ENCODE measurements at places on chromosomes 11 and 22. TPM values are rescaled to one million over a fixed set of nuclear protein-coding genes. Genes with fewer than 3 reads are reported as not detected.

GRCh38 chr11:68691402-68691784, 7.0 kb downstream of the GAL start:
- DNase-seq: no peak

GRCh38 chr11:76369406-76369805, 11.5 kb downstream of the THAP12 start:
- DNase-seq: no peak

DNA sequence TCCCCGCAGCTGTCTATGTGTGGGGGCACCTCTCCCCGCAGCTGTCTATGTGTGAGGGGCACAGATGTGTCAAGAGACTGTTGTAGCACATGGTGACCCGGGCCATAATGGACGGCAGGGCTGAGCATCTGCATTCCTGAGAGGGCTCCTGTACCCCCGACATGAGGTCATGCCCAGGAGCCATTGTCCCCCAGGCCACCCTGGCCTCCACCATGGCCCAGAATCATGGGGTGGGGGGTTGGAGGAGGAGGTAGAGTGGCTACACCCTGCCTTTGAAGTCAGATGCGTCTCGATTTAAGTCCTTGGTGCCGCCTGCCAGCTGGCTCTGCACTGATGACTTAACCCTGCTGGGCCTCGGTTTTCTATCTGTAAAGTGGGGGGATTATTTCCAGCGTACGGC, 49.1 kb downstream of the ARHGAP8 start:
- DNase-seq: no peak

Gene OR51B6
- not detected for total RNA-seq

Gene FADS1
- total RNA-seq: 43.5 TPM

- DNase-seq: peak; percentile 24
Observed at GRCh38 chr22:48507171-48507570, 1320.5 kb downstream of the BRD1 start.

Gene CRYBA4
- total RNA-seq: not detected

GRCh38 chr11:15704556-15704955, 589.8 kb downstream of the INSC start:
- no peak for DNase-seq

Gene SYNGR1
- 82.0 TPM for total RNA-seq

Gene HPS4
- 12.0 TPM for total RNA-seq

GRCh38 chr11:20278727-20279126, 84.8 kb upstream of the HTATIP2 start:
- DNase-seq: no peak

GRCh38 chr22:50530580-50530876, 716 bp upstream of the TYMP start:
- DNase-seq: no peak

Gene TRIM51
- not detected for total RNA-seq

DNA sequence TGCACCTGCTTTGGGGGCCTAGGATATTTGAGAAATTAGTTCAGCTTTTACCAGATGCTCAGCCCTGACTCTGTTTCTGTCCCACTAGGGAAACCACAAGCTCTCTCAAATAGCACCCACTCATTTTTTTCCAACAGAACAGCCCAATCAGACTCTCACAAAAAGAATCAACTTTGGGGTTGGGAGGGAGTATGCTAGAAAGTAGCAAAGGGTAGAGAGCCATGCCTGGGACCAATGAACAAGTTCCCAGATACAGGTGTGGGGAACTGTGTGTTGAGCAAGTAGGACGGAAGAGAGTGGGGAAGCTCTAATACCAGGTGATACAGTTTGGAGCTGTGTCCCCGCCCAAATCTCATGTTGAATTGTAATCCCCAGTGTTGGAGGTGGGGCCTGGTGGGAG, 41.1 kb downstream of the TRIM66 start:
- no peak for DNase-seq

Gene TMPRSS13
- not detected for total RNA-seq

DNA sequence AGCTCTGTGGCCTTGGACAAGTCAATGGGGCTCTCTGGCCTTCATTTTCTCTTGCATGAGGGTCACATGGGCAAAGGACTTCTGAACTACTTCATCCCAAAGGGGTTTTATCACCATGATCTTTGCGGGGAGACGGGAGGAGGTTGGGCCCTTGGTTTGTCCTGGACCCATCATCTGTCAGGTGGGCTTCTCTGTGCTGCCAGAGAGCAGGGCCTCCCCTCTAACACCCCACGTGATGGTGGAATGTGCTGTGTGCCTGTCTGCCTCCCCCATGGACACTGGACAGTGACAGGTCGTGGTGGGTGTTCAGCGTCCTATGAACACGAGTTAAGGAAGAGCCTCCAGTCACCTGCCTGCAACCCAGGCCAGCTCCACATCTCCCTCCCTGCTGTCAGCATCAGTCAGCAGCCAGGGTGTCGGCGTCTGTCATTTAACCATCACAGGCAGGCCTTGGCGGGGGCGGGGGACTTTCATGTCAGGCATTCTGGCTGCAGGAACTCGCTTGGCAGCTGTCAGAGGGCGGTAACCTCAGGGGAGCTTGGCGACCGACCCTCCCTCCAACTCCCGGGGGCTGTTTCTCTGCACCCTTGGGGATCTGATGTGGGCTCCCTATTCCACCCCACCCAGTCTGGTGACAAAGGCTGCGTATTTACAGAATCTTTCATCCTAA, 2.6 kb upstream of the SUN2 start:
- DNase-seq: no peak

- DNase-seq: peak; percentile 95
Observed at GRCh38 chr11:70397983-70398833, at the start of gene CTTN. TSS of gene CTTN (plus strand) at chr11:70398529. CDS start at chr11:70407298, 8,769 bp downstream.

- DNase-seq: no peak
Observed at GRCh38 chr11:72682238-72682857, 8.1 kb upstream of the PDE2A start.

DNA sequence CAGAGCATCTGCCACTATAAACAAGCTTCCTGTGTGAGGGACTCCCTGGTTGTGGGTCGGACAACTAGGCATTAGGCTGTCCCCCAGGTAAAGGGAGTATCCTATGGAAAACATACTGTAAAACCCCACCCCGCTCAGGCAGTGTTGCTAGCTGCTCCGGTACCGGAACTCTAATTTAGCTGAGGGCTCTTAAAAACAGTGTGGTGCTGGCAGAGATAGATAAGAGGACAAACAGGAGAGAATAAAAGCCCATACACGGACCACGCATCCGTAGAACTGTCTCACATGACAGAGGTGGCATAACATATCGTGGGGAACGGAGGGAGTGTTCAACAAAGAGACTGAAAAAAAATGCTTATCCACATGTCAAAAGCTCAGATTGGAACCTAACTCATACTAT, 3.4 kb upstream of the MOGAT2 start:
- no peak for DNase-seq

GRCh38 chr11:86388198-86388597, 13.5 kb downstream of the CCDC81 start:
- DNase-seq: no peak

DNA sequence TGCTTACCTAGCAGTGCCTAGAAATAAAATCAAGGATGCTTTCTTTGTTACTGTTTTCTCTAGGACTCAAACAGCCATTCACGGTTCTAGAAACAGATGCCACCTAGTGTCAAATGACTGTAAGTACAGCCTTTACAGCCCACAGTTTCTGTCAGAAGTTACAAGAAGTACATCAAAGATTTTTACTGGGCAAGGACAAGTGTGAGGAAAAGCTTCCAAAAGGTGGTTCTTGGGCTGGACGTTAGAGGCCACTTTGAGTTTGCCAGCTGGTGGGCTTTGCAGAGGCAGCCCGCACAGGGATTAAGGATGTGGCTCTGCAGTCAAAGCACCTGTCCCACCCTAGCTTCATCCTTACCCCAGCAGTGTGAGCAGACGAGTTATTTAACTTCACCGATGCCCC, 6.9 kb downstream of the KMT5B start:
- no peak for DNase-seq

- DNase-seq: no peak
Observed at GRCh38 chr11:9341638-9342178, 27.3 kb upstream of the TMEM41B start.

- peak; percentile 51 for DNase-seq
Observed at GRCh38 chr11:12674936-12675696, 895 bp downstream of the TEAD1 start.

GRCh38 chr11:72426103-72426757, 8.1 kb downstream of the CLPB start:
- DNase-seq: no peak

Gene SOX6
- 18.0 TPM for total RNA-seq

DNA sequence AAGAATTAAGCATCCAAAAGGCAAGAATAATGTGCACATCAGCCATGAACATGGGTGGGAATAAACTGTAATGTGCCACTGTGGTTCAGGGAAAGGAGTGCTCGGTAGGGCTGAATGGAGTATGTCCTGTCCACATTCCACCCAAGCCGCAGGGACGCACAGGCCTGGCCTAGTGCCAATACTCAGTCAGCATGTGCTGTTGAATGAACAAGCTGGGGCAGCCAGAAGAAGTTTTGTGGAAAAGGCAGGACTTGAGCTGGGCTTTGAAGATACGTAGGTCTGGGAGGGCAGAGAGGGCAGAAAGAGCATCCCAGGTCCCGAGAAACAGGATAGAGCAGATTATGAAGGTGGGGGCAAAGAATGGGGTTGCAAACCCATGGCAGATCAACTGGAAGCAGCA, 60.0 kb upstream of the PLET1 start:
- peak; percentile 87 for DNase-seq

DNA sequence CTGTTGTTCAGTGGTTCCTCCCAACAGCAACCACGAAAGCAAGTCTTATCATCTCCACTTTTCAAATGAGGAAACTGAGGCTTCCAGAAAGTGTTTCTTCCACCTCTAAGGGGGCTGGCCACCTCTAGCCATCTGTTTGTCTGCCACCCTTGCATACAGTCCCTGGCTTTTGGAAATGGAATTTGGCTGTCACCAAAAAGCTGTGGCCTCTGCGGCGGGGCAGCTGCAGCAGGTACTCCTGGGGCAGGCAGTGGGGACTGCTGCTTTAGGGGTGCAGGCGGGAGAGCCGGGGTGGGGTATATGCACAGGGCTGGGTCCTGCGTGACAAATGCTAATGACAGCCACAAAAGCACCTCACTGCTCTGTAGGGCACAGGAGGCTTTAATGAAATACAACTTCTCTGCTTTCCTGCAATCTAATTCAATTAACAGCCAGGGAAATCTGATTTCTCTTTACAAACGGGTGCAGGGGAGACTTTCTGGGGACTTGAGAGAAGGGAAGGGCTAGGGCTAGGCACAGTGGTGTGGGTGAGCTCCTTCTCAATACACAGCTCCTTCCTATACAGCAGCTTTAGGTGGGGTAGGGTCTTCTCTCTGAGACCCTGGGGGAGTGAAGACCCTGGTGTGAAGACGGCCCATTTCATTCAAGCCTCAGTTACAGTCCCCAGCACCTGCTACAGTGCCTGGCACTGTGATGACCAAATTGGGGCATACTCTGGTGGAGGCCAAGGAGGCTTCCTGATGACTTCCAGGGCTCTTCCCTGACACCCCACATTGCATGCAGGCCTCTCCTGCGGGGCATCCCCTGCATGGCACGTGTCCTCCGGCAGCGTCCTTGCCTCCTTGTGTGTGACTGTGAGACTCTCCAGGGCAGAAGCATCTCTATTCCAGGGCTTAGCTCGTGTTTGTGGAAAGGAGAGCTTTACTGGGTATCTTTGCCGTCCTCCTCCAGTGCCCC, 161.6 kb downstream of the CEP164 start:
- no peak for DNase-seq

All from right cardiac atrium (tissue), 5 donors.